ENCODE measurements at places on chromosomes 16 and 17. TPM values are rescaled to one million over a fixed set of nuclear protein-coding genes. Genes with fewer than 3 reads are reported as not detected.

Gene SEPTIN12
- not detected for total RNA-seq

Gene SLC26A11
- total RNA-seq = 12.4 TPM

Gene ACSM2A
- not detected for total RNA-seq

Gene DPEP2
- not detected for total RNA-seq

Gene IL17C
- not detected for total RNA-seq

Gene KRT37
- total RNA-seq = not detected

Gene TMEM238L
- not detected for total RNA-seq

Gene CA5A
- total RNA-seq = not detected

Gene CHST5
- total RNA-seq = not detected

Gene LITAFD
- total RNA-seq = not detected

Gene TMEM235
- not detected for total RNA-seq

Gene FAM171A2
- 4.5 TPM for total RNA-seq

Gene SARM1
- 14.9 TPM for total RNA-seq

Gene SLC35G6
- not detected for total RNA-seq

Gene SKAP1
- total RNA-seq = not detected

Gene ORAI3
- 46.9 TPM for total RNA-seq

Gene TBC1D3C
- total RNA-seq = not detected

Gene PRAC1
- total RNA-seq = not detected
